ENCODE measurements at places on chromosomes 13 and 19. TPM values are rescaled to one million over a fixed set of nuclear protein-coding genes. Genes with fewer than 3 reads are reported as not detected.

CGB8 gene
- total RNA-seq: not detected

TEX29 gene
- total RNA-seq: not detected

CALR3 gene
- total RNA-seq: not detected

NCAN gene
- not detected for total RNA-seq

SACS gene
- 116 TPM for total RNA-seq

ZNF625 gene
- 18.6 TPM for total RNA-seq

ZNF426 gene
- total RNA-seq: 19.4 TPM

KIR3DL1 gene
- not detected for total RNA-seq

PSG3 gene
- not detected for total RNA-seq

KLF1 gene
- total RNA-seq: not detected

CLEC4M gene
- 0.19 TPM for total RNA-seq

PRR19 gene
- 0.19 TPM for total RNA-seq

TEX26 gene
- under 0.01 TPM for total RNA-seq

Data from regular cardiac myocyte (primary cell).